Spinal cord (tissue), 10 donors: ENCODE measurements at places on chromosomes 1 and 21. TPM values are rescaled to one million over a fixed set of nuclear protein-coding genes. Genes with fewer than 3 reads are reported as not detected.

GRCh38 chr21:26487981-26488480 lies 85.1 kb downstream of the CYYR1 start:
- DNase-seq, result no peak
- no peak overlapping the region for H3K4me3 ChIP-seq
- H3K27me3 ChIP-seq, result no peaks in the 10 kb centered on the region

Gene TRIM33
- 32.8 TPM for polyA plus RNA-seq

GRCh38 chr1:184672013-184672726 lies 82.5 kb downstream of the EDEM3 start:
- no peaks in the 10 kb centered on the region for H3K27me3 ChIP-seq
- no peak overlapping the region for H3K27ac ChIP-seq
- no peak for DNase-seq

Gene SLC45A3
- polyA plus RNA-seq, result 6.3 TPM

GRCh38 chr21:28133116-28133515 lies 859.6 kb downstream of the LTN1 start:
- H3K27me3 ChIP-seq, result no peaks in the 10 kb centered on the region
- no peaks in the 10 kb centered on the region for H3K36me3 ChIP-seq
- no peaks in the 10 kb centered on the region for H3K4me1 ChIP-seq
- H3K4me3 ChIP-seq, result no peak overlapping the region
- H3K27ac ChIP-seq, result no peak overlapping the region

DNA sequence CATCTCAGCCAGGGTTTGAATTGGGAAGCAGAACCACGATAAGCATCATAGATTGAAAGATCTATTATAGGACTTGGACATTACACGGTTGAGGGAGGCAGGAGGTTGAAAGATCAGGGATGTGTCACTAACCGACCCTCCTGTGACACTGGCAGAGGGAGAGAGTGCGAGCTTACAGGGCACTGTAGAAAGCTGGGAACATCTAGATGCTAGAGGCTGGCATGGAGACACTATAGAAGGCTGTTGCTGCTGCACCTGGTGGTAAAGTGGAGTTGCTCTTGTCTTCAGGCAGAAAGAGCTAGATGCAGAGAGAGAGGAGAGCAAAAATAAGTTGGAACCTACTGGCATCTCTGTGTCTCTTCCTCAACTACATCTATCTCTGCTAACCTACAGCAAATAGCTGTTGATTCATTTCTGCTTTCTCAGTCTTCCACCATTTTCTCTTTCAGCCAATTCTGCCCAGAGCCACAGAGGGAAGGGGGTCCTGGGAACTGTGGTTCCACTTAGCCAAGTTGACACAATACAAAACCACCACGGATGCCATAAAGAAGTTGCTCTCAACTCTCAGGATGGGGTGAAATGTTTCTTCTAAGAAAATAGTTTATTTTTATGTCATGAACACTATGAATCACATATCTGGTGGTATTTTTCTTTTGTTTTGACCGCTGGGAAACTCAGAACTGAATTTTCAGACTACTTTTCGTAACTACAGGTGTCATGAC lies 155.9 kb downstream of the ZNF281 start:
- DNase-seq, result no peak
- no peaks in the 10 kb centered on the region for H3K27me3 ChIP-seq
- no peak overlapping the region for H3K4me3 ChIP-seq
- no peaks in the 10 kb centered on the region for H3K36me3 ChIP-seq
- H3K4me1 ChIP-seq, result no peaks in the 10 kb centered on the region

GRCh38 chr1:207417076-207417475 lies 37.1 kb upstream of the CR2 start:
- DNase-seq, result no peak
- H3K27me3 ChIP-seq, result no peaks in the 10 kb centered on the region
- H3K27ac ChIP-seq, result no peak overlapping the region
- H3K4me1 ChIP-seq, result no peaks in the 10 kb centered on the region
- H3K36me3 ChIP-seq, result no peaks in the 10 kb centered on the region
- no peak overlapping the region for H3K4me3 ChIP-seq

GRCh38 chr1:899636-900317 lies 23.9 kb upstream of the SAMD11 start:
- H3K27ac ChIP-seq, result no peak overlapping the region
- H3K36me3 ChIP-seq, result no peaks in the 10 kb centered on the region
- no peak overlapping the region for H3K4me3 ChIP-seq
- no peak for DNase-seq
- H3K4me1 ChIP-seq, result peaks cover 7% of the 10 kb centered on the region

GRCh38 chr1:117150316-117150715 lies 28.8 kb upstream of the TRIM45 start:
- no peaks in the 10 kb centered on the region for H3K4me1 ChIP-seq
- H3K36me3 ChIP-seq, result no peaks in the 10 kb centered on the region
- no peaks in the 10 kb centered on the region for H3K27me3 ChIP-seq

- DNase-seq, result peak; percentile 58
- H3K27me3 ChIP-seq, result no peaks in the 10 kb centered on the region
- peak within 1 kb of the TSS; percentile 74 for H3K4me3 ChIP-seq
- H3K27ac ChIP-seq, result peak within 1 kb of the TSS; percentile 98
- no peaks in the 10 kb centered on the region for H3K36me3 ChIP-seq
- no peaks in the 10 kb centered on the region for H3K4me1 ChIP-seq
Measured at GRCh38 chr1:167936930-167937708, at the start of gene MPC2. Gene MPC2, minus strand, starts transcription at chr1:167937072. Its CDS starts 1,231 bp downstream, at chr1:167935841.

DNA sequence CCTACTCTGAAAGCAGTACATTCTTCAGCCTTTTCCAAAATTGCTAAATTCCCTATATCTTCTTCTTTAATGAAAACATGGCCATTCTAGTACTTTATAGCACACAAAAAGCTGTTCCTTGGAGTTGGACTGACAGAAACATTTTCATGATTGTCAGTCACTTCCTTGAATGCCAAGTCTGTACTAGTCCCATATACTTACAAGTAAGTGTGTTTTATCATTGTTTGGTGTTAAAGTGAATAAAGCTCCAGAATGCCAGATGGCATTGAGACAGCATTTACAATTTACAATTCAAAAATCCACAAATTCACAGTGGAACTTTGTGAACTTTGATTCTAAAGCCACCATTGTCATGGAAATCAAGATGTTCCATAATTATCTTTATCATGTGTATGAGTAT lies 36.5 kb downstream of the KCNK2 start:
- no peaks in the 10 kb centered on the region for H3K27me3 ChIP-seq
- H3K36me3 ChIP-seq, result no peaks in the 10 kb centered on the region
- no peak for DNase-seq
- no peak overlapping the region for H3K4me3 ChIP-seq
- no peaks in the 10 kb centered on the region for H3K4me1 ChIP-seq
- H3K27ac ChIP-seq, result no peak overlapping the region

- H3K4me3 ChIP-seq, result no peak overlapping the region
- no peaks in the 10 kb centered on the region for H3K36me3 ChIP-seq
- H3K4me1 ChIP-seq, result no peaks in the 10 kb centered on the region
- no peaks in the 10 kb centered on the region for H3K27me3 ChIP-seq
- no peak overlapping the region for H3K27ac ChIP-seq
Measured at GRCh38 chr1:82806133-82806532, 1005.4 kb downstream of the ADGRL2 start.

DNA sequence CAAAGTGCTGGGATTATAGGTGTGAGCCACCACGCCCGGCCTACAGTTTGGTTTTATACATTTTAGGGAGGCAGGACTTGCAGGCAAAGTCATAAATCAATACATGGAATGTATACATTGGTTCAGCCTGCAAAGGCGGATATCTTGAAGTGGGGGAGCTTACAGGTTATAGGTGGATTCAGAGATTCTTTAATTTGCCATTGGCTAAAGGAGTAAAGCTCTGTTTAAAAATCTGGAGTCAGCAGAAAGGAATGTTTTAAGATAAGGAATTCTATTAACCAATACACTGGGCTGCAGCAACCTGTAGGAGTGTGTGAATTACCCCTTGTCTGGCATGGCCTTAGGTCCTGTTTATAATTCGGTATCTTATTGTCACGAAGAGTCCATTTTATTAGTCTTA lies 57.6 kb downstream of the OPTC start:
- H3K27me3 ChIP-seq, result no peaks in the 10 kb centered on the region
- no peaks in the 10 kb centered on the region for H3K36me3 ChIP-seq
- H3K27ac ChIP-seq, result no peak overlapping the region

- H3K27ac ChIP-seq, result no peak overlapping the region
- DNase-seq, result no peak
- no peaks in the 10 kb centered on the region for H3K27me3 ChIP-seq
- no peaks in the 10 kb centered on the region for H3K36me3 ChIP-seq
- no peaks in the 10 kb centered on the region for H3K4me1 ChIP-seq
- H3K4me3 ChIP-seq, result no peak overlapping the region
Measured at GRCh38 chr1:233503366-233503954, 110.4 kb upstream of the KCNK1 start.

Gene OR2L5
- 0.09 TPM for polyA plus RNA-seq

- H3K27me3 ChIP-seq, result no peaks in the 10 kb centered on the region
- H3K27ac ChIP-seq, result no peak overlapping the region
- H3K4me1 ChIP-seq, result peaks cover 5% of the 10 kb centered on the region
- H3K4me3 ChIP-seq, result no peak overlapping the region
- no peaks in the 10 kb centered on the region for H3K36me3 ChIP-seq
Measured at GRCh38 chr21:40517646-40518045, 329.3 kb downstream of the DSCAM start.

- H3K4me3 ChIP-seq, result no peak overlapping the region
- peaks cover 13% of the 10 kb centered on the region for H3K4me1 ChIP-seq
- peaks cover 2% of the 10 kb centered on the region for H3K27me3 ChIP-seq
- no peaks in the 10 kb centered on the region for H3K36me3 ChIP-seq
Measured at GRCh38 chr21:32134441-32135130, 144.3 kb downstream of the MIS18A start.

DNA sequence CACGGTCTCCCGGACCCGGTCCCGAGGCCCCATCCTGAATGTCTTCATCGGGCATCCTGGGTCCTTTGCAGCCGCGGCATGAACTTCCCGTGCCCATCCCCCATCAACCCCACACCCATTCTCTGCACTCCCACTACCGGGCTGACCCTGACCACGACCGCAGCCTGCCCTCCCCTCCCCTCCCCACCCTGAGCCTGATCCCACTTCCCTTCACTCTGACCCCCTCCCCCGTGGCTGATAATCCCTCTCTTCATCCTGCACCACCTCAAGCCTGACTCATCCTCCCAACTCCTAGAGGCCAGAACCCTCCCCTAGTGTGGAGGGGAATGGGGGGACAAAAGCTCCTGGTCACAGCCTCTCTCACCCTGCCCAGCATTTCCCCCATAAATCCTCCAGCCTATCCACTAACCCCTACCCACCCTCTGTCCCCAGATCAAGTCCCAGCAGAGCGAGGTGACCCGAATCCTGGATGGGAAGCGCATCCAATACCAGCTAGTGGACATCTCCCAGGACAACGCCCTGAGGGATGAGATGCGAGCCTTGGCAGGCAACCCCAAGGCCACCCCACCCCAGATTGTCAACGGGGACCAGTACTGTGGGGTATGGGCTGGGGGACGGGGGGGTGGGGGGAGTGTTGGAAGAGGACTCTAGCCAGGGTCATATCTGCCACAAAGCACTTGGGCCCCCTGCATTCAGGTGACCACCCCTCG lies 602 bp downstream of the SH3BGRL3 start:
- peaks cover 62% of the 10 kb centered on the region for H3K4me1 ChIP-seq
- H3K27me3 ChIP-seq, result no peaks in the 10 kb centered on the region
- H3K4me3 ChIP-seq, result peak overlapping the region; percentile 73
- DNase-seq, result no peak

Gene KRTAP19-1
- not detected for polyA plus RNA-seq

- DNase-seq, result no peak
- no peak overlapping the region for H3K27ac ChIP-seq
- peaks cover 38% of the 10 kb centered on the region for H3K4me1 ChIP-seq
- H3K4me3 ChIP-seq, result no peak overlapping the region
- no peaks in the 10 kb centered on the region for H3K27me3 ChIP-seq
Measured at GRCh38 chr21:43347461-43348169, 79.3 kb downstream of the SIK1 start.

Gene CROCC
- polyA plus RNA-seq, result 58.3 TPM

DNA sequence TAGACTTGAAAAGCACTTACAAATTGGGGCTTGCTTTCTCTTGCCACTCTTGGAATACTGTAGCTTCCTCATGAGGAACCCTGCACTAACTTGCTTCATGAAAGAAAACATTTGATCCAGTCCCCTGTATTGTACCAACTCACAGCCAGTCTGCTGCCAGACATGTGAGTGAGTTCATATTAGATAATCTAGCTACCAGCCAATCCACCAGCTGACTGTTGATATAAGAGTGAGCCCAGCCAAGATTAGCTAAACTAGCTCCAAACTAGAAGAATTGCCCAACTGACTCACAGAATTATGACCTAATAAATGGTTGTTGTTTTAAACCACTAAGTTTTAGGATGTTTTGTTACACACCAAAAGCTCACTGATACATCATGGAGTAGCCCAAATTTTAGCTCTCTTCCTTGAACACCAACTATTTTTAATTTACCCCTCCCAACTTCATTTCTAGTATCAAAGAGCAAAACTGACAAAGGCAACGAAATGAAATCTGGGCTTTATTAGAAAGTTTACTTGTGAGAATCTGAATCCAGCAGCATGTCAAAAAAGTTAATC lies 6.6 kb upstream of the RGS8 start:
- no peak overlapping the region for H3K4me3 ChIP-seq
- H3K4me1 ChIP-seq, result no peaks in the 10 kb centered on the region
- H3K27ac ChIP-seq, result no peak overlapping the region
- no peaks in the 10 kb centered on the region for H3K36me3 ChIP-seq

DNA sequence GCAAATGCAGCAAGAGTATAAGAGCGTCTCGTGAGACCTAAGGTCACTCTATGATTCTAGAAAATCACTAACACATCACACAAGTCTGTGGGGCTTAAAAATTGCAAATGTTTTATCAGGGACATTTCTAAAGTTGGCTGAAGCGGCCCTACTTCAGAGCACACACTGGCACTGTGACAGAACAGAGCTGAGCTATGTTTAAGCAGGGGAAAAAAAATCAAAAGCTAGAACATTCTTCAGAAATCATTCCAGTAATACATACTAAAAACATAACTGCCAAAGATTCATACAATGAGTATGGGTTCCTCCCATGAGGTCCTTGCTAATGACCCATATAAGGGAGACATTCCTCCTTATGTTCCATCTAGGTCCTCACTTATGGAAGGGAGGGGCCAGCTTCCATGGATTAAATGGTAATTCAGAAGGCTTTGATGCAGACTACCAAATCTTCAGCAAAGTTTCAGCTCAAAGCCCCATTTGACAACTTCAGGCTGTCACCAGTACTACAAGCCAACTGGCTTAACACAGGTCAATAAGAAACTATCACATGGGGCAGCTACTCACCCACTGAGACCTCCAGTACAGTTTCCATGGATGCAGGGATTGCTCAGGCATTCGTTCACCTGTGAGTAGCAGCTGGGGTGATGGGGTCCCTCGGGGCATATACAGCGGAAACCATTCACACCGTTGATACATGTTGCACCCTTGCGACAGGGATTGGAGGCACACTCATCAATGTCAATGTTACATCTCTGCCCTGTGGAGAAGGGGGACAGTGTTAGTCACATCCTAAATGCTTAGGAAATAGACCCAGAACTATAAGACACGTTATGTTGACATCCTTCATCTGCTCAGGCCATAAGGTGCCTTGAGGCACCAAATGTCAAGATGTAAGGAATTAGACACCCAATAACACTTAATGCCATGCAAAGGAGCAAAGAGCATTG lies 58.4 kb upstream of the ADAM30 start:
- H3K4me1 ChIP-seq, result no peaks in the 10 kb centered on the region
- DNase-seq, result no peak
- peaks cover 3% of the 10 kb centered on the region for H3K36me3 ChIP-seq
- H3K27ac ChIP-seq, result no peak overlapping the region
- no peaks in the 10 kb centered on the region for H3K27me3 ChIP-seq

Gene NAV1
- polyA plus RNA-seq, result 96.3 TPM
